ENCODE measurements at places on chromosomes 7 and 10.

DNA sequence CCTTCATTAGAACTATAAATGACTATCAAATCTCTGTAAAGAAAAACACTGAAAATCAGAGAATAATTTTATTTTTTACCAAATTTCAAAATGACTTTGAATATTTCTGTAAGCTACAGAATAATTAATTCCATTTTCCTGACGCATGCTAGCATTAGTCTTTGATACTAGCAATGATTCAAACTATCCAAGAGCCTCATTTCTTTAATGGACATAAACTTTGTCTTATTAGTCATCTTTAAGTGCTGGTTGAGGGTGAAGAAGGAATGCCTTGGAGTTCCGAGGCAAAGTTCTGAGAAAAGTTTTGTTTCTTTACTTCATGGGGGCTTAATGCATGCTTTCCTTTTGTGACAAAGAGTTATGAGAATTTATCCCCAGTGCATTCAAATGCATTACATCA lies 137.3 kb downstream of the AGMO start:
- no peak for DNase-seq

DNA sequence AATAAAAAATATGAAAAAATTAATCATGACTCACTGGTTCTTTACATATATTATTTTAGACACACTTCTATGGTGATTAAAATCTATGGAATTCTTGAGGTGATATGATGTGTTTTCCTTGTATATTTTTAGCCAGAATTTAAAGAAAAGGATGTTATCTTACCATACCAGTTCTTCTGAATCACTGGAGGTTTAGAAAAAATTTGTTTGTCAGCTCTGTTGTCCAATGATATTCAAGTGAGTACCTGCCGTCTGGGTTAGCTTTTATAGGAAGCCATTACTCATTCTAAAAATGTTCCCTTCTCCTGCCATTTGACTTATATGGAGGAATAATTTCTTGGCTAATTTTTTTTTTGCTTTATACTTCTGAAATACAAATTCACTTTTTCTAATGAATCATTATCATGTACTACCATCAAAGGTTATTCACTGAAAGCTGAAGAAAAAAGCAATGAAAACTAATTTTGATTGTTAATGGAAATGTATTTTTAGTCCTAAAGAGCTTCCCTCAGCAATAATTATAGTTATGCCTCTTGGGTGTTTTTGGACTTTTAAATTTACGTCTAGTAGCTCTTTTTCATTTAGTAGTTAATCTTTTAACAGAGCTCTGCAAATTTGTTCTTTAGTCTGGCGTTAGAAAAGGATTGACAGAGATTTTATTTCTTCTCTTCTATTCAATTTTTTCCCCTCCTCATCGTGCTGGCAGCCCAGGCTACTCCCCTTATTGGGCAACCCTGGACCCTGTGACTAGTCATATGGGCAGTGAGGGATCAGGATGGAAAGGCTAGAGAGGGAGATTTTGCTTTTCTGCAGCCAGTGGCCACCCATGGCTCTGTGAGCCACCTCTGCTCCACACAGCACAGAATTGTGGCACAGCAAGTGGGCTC lies 434.2 kb downstream of the LRMDA start:
- no peak for DNase-seq

DNA sequence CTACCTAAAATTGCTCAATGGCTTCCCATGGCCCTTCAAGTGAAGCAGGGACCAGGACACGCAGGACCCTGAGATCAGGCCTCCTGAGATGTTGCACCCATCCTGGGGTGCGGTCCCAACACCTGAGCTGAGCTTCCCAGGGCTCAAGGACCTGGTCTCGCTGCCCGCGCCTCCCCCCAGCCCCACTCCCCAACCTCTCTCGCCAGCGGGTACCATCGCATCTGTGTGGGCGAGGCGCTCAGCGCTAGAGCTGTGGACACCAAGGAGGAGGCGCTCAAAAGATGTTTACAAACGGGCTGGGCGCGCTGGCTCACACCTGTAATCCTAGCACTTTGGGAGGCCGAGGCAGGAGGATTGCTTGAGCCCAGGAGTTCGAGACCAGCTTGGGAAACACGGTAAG lies 7.4 kb upstream of the CRYGN start:
- DNase-seq, result no peak

DNA sequence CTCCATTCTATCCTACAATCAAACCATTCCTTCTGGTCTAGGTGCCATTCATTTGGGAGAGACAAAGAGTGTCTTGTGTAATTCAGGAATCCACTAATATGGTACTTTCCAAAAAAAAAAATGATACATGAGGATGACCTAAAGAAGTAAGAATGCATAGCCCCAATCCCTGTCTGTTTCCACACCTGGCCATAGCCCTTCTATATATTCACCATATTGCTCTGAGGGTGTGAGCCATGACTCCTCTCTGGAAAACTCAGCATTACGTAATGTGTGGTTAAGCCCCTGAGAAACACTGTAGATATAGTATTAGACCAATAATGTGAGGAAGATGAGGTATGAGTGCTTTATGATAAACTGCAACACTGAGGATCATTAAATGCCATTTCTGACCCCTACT lies 592.7 kb downstream of the INHBA start:
- no peak for DNase-seq

- DNase-seq, result no peak
These were observed 139.0 kb downstream of the MGMT start for GRCh38 chr10:129605986-129606518.

- no peak for DNase-seq
These were observed 49.9 kb downstream of the CDHR3 start for GRCh38 chr7:106012935-106013439.

- DNase-seq, result no peak
These were observed 311.8 kb upstream of the ZNF32 start for GRCh38 chr10:43960477-43960876.

- DNase-seq, result no peak
These were observed 10.7 kb downstream of the CRYGN start for GRCh38 chr7:151429237-151429559.

- no peak for DNase-seq
These were observed 19.4 kb downstream of the MKLN1 start for GRCh38 chr7:131346885-131347592.

- no peak for DNase-seq
These were observed 128.7 kb upstream of the NAMPT start for GRCh38 chr7:106413446-106413845.

GRCh38 chr10:29543715-29544114 lies 91.1 kb downstream of the SVIL start:
- no peak for DNase-seq

DNA sequence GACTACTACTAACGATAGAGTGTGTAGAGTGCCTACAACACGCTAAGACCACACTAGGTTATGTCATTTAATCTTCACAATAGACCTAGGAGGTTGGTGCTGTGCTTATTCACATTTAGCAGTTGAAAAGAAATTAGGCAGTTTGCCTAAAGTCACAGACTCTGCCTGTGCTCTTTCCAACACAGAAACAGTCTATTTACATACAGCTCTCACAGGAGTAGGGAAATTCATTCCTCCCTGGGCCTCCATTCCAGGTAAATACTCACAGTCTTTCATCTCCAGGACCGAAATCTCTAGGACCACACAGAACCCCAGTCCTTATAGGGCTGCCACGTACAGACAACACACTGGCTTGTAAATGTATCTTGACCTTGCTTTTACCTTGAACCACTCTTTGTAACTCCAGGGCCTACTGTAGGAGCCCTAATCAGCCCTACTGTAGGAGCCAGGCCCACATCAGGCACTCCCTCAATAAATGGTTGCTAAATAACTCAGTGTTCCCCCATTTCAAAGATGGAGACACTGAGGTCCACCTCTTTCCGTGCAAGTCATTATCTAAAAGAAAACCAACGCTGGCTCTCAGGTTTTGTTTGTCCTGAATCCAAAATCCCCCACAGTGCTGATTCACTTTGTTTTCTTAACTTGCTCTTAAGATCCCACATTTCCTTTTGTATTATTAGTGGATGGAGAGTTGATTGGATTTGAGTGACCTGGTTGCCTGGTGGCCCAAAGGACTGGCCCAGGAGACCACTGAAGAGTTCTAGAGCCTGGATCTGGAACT lies 146.9 kb downstream of the KCNMA1 start:
- DNase-seq, result no peak

DNA sequence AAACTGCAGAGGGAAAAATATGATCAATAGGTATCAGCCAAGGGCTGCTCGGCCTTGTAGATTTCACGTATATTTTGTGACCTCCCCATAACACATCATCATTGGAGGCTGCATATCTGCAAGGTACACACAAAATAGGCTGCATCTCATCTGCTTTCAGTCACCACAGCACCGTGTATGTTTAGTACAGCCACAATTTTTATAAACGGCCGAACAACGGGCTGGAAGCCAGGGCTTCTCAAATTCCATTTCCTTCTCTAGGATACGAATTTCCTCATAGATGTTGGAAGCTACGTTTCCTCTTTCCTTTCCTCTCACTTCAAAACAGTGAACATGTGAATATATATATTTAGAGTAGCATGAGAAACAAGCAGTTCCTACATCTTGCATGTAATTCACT lies 20.2 kb upstream of the FOXK1 start:
- no peak for DNase-seq

DNA sequence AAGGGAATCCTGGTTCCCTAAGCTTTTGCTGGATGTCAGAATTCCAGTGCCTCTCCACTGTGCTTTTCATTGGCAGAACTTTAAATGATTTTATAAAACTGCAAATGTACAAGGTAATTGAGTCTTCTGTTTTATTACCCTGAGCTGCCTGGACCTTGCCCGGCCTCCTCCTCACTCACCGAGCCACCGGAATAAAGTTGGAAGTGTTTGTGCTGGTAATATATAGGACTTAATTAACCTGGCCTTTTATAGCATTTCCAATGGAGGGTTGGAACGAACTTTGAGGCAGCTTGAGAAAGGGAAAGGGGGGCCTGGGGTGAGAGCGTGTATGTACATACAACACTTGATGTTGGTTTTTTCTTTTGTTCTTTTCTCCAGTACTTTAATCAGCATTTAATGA lies 43.4 kb downstream of the ZNF503 start:
- DNase-seq, result no peak

- no peak for DNase-seq
These were observed 133.2 kb upstream of the ADARB2 start for GRCh38 chr10:1870491-1870890.

- no peak for DNase-seq
These were observed 189.5 kb upstream of the LYZL1 start for GRCh38 chr10:29099415-29099814.

DNA sequence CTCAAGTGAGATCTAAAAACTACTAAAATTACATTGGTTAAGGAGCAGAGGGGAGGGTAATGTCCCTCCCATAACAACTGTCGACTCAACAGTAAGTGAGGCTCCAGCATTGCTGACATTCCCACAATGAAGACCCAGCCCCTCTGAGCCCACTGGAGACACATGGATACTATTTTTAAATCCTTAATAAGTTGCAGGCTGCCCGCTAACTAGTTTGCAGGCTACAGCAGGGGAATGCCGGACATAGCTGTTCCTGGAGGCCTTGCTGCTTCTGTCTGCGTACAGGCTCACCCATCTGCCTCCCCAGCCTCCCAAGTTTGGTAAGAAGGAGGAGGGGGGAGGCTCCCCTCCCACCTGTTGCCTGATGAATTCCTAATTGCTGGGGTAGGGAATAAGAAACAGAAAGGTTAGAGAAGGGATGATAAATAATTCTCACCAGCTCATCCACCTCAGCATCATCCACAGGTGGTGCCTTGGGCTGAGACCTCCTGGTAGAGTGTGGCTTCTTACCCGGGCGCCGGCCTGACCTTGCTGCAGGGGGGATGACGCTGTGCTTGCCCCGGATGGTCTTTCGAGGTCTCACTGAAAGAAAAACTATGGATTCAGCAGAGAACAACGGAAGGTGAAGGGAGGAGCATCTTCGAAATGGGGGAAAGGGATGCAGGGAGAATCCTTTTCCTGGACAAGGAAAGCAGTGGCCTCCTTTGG lies 10.1 kb downstream of the FZD9 start:
- no peak for DNase-seq

DNA sequence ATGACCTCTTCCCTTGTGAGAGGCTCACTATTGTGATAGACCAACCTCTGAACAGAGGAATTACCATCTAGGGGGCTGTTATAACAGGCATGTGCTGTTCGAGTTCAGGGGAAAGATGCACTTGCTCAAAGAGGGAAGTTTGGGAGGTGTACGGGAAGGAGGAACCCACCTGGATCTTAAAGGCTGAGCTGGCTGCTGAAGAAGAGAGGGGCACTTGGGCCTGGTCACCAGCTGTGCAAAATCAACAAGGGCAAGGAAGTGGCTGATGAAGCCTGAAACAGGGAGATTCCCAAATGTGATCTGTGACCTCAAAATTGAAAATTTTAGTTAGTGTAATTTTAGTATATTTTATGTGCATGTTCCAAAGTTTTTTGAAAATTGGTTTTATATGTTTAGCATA lies 407.2 kb downstream of the AUTS2 start:
- DNase-seq, result no peak

DNA sequence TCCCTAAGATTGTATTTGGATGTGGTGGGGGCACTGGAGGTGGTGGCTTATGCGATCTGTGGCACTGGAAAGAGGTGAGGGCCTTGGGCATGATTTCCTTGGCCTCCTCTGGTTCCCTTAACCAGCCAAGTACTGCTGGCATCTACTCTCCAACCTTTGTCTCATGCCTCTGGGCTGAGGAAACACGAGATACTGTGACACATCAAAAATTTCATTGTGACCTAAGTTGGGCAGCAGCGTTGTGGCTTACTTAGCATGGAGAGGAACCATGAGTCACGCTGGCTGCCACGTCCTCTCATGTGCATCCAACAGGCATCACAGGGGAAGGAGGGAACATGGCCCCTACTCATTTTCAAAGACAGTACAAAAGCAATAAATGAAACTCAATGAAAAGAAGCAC lies 29.7 kb upstream of the GSDME start:
- DNase-seq, result peak; percentile 25

GRCh38 chr10:52779541-52780390 lies 7.2 kb upstream of the MBL2 start:
- peak; percentile 53 for DNase-seq

- DNase-seq, result no peak
These were observed 64.9 kb upstream of the TAS2R16 start for GRCh38 chr7:123060446-123060845.
